Stimulated activated naive CD4-positive, alpha-beta T cell treated with Interleukin-2 at 50 U/mL for 16 hours (primary cell): ENCODE measurements at places on chromosomes 1 and 21.
A peak's percentile ranks its signal among the peaks of the same experiment; 100 is the strongest.

DNA sequence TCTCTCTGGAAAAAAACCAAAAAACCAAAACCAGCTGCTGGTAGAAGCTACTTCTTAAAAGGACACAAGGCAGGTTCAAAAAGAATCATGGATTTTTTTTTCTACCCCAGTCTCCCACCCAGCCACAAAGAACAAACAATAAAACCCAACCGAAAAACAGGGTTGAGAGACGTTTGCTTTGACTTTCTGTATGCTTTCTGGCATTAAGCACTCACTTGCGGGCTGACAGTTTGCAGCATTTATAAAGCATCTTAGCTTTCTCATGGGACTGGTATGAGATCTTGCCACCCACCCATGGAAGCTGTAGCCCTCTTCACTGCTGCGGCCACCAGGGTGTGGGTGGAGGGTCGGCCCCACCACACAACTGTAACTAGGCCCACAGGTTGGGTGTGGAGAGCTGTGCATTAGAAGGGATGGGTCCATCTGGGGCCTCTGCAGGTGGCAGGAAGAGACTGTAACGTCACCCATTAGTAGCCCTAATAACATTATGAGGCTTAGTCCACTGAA lies 165.7 kb downstream of the RHOU start:
- DNase-seq: no peak

GRCh38 chr1:74693473-74693872 lies 19.9 kb upstream of the ERICH3 start:
- no peak for DNase-seq

- no peak for DNase-seq
Observed at GRCh38 chr1:14495381-14495780, 103.1 kb upstream of the KAZN start.

GRCh38 chr1:39122056-39122455 lies 82.4 kb upstream of the MACF1 start:
- no peak for DNase-seq

GRCh38 chr1:65195495-65196417 lies 47.8 kb downstream of the AK4 start:
- DNase-seq: no peak

GRCh38 chr1:241627453-241628259 lies 12.5 kb downstream of the CHML start:
- peak; percentile 18 for DNase-seq

DNA sequence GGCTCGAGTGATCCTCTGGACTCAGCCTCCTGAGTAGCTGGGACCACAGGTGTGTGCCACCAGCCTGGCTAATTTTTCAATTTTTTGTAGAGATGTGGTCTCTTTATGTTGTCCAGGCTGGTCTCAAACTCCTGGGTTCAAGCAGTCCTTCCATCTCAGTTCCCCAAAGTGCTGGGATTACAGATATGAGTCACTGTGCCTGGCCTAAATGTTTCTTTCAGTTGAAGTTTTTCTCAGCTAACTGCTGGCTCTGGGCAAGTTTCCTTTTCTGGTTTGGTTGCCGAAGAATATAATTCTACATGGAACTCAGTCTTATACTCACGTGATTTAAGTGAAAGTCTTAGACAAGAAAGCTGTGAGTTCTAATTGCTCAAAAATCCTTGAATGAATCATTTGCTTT lies 57.0 kb downstream of the SASS6 start:
- no peak for DNase-seq

DNA sequence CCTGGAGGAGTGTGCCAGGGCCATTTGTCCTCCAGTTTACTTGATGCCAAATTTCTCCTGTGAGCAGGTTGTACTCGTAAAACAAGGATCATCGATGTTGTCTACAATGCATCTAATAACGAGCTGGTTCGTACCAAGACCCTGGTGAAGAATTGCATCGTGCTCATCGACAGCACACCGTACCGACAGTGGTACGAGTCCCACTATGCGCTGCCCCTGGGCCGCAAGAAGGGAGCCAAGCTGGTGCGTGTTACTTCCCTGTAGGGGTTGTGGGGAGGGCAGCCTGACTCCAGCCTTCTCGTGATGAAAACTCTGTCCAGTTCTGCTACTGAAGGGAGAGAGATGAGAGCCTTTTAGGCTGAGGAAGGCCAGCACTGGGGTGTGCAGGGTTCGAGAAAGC lies 2.2 kb downstream of the RPS8 start:
- DNase-seq: no peak
